ENCODE measurements at places on chromosomes 6 and 20.
A peak's percentile ranks its signal among the peaks of the same experiment; 100 is the strongest.

GRCh38 chr20:39719293-39719692 lies 757.1 kb downstream of the DHX35 start:
- DNase-seq = no peak

DNA sequence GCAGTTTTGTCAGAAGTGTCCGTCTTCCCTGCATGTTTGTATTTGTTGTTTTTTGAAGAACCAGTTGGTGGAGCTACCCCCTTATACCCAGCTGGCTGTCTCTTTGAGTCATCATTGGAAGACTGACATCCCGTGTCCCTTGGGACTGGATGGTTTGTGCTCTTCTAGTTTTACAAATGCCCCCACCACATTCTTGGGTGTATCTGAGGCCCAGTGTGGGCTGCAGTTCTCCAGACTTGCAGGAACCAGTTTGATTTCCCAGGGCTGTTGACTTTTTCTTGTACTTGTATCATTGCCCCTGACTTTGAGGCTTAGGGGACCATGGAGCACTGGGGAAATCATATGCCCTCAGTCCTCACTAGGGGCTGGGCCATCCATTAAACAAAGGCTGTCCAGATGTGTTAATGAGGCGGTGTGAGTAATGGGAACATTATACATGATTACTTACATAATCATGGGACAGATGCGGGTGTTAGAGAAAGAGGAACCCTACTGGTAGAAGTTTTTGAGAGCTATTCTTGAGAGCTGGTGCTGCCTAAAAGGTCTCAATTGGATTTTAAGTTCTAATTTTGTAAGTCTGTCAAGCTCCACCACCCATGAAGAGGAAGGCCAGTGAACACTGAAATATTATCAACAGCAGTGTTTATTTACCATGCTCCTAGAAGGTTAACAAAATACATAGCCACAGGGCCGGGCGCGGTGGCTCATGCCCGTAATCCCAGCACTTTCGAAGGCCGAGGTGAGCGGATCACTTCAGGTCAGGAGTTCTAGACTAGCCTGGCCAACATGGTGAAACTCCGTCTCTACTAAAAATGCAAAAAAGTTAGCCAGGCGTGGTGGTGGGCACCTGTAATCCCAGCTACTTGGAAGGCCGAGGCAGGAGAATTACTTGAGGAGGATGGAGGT lies 8.5 kb downstream of the JARID2 start:
- no peak for DNase-seq

DNA sequence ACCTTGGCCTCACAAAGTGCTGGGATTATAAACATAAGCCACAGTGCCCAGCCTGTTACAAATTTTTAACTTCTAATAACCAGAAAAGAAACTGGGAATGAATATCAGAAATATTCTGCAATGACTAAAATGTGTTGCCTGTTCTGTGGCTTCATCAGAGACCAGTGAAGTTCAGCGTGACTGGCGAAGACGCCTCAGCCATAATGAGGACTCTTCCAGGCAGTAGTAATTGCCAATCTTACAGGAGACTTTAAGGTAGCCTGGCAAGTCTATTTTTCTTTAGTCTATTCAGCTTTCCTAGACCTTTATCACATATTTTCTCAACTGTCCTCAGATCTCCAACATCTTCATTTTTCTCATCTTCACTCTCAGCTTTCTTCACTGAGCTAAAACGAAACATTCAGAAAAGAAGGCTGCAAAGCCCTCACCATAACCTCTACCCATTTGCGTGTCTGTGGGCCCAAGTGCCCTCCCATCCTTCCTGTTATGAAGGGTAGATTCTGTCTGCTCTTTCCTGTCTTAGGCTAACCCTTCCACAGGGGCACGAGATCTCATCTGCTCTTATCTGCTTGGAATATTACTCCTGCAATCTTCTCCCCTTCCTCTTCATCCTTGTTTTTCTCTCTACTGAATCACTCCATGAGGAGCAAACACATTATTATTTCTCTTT lies 42.0 kb upstream of the OLIG3 start:
- no peak for DNase-seq

GRCh38 chr6:149046822-149047246 lies 270.7 kb upstream of the TAB2 start:
- no peak for DNase-seq

- DNase-seq = no peak
Measured at GRCh38 chr20:48015141-48015910, 230.0 kb upstream of the SULF2 start.

GRCh38 chr20:46229478-46230105 lies 78.7 kb downstream of the CDH22 start:
- DNase-seq = no peak

- DNase-seq = peak; percentile 74
Measured at GRCh38 chr20:9392892-9393857, 121.2 kb upstream of the LAMP5 start.

- DNase-seq = no peak
Measured at GRCh38 chr6:8844968-8845367, 409.6 kb upstream of the SLC35B3 start.

DNA sequence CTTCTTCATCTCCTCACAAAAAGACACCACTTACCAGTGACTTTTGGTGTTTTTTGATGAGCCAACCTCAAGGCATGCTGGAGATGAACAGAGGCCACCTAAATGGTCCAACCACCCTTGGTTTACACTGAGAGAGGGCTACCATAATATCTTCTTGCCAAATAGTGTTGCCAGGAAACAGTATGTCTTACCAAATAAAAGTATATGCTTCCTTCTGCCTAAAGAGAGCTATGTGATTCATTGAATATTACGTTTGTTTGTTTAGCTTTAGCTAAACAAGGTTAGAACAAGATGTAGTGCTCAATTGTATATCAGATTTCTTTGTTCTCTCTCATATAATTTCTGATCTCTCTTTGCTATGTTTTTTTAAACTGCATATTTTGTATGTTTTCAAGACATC lies 40.6 kb upstream of the BMP6 start:
- no peak for DNase-seq

DNA sequence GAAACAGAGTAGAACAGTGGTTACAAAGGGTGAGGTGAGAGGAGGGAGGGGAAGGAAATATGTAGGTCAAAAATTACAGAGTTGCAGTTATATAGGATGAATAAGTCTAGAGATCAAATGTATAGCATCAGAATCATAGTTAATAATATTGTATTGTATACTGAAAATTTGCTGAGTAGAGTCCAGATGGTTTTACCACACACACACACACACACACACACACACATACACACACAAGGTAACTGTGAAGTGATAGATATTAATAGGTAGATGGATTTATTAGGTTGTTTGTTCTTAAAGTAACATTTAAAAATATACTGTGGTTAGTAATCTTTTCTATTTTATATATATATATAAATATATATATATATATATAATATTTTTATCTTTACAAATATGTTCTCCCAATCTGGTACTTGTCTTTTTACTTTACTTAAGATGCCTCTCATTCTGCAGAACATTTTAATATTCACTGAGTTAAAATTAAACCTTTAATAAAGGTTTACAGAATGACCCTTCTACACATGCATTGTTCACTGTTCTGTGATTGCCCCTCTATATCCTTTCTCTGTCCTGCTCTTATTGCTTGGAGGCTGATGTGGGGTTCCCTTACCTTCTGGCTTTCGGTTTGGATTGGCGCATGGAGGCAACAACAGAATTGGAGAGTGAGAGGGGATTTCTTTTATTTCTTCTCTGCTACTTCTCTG lies 408 bp downstream of the PTCHD4 start:
- DNase-seq = no peak

DNA sequence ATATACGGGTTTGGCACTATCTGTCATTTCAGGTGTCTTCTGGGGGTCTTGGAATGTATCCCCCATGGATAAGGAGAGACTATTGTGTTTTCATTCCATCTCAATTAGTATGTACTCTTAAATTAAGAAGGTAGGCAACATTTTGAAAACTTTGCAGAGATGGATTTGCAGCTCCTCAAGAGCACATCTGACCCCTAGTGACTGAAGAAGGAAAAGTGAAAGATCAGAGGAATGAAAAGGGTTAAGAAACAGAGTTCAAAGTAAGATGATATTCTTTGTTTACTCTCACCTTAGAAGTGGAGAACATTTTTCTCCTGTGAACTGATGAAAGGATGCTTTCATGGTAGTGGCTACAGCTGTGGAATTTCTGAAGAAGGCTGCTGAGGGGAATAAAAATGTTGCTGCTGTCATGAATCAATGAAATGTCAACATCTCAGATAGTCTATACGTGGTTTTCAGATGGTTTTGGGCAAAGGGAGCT lies 41.5 kb downstream of the SH3BGRL2 start:
- DNase-seq = no peak

GRCh38 chr6:105109955-105110895 lies 69.6 kb downstream of the POPDC3 start:
- DNase-seq = no peak

- DNase-seq = no peak
Measured at GRCh38 chr20:8117636-8118035, 14.4 kb upstream of the PLCB1 start.

GRCh38 chr20:59836767-59837166 lies 96.7 kb downstream of the SYCP2 start:
- peak; percentile 39 for DNase-seq

- DNase-seq = no peak
Measured at GRCh38 chr6:89321131-89321970, 6.3 kb upstream of the GABRR2 start.

- DNase-seq = no peak
Measured at GRCh38 chr6:431504-431903, 40.0 kb downstream of the IRF4 start.

- no peak for DNase-seq
Measured at GRCh38 chr20:46232539-46232938, 75.8 kb downstream of the CDH22 start.

DNA sequence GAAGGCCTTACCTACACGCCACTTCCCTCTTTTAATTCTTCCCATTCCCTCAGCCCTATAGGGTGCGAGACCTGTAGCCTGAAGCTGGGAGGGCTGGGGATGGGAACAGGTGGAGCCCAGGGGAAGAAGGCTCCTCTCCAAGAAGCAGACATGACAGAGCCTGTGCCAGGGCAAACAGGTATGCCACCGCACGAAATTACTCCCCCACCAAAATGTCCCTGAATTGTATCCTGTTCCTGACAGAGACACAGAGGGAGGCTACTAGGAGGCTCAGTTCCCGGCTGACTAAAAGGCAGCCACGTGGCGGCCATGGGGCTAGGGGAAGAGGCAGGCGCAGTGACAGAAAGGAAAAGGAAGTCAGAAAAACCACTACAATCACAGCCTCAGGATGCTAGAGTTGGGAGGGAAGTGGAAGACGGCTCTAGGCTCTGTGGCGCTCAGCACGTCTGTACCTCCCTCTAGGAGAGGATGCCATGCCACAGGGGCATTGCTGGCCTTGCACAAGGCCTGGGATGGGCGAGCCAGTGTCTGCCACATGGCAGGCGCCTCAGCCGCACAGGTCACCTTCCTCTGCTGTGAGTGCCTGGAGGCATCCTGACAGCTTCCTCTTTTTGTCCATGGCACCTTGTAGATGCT lies 27.7 kb downstream of the TFEB start:
- DNase-seq = no peak

DNA sequence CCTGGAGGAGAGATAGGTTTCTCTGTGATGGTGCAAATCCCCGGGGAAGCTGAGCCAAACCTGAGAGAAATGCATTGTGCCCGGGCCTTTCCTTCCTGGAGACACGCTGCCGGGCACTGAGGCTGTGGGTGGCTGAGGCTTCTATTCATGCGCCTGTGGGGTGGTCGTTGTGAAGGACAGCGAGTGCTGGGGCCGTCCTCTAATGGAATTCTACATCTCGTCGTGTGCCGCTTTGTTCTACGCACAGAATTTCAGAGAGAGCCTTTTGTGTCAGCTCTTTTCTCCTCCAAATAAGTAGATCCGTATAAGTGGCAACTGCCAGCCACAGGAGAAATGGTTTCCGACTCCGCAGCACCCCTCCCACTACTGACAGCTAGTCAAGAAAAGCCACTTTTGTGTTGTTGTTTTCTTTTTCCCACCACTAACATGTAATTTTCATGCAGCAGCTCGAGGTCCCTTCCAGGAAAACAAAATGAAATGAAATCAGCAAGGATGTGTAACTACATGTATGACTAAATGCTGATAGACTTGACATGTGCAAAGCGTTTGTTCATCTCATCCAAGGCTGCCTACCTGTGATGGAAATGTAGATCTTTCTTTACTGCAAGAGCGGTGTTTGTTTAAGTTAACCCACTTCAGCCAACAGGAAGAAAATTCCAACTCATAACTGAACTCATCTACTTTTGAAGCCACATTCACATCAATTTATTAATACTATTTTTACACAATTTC lies 26.4 kb upstream of the PXDC1 start:
- no peak for DNase-seq

DNA sequence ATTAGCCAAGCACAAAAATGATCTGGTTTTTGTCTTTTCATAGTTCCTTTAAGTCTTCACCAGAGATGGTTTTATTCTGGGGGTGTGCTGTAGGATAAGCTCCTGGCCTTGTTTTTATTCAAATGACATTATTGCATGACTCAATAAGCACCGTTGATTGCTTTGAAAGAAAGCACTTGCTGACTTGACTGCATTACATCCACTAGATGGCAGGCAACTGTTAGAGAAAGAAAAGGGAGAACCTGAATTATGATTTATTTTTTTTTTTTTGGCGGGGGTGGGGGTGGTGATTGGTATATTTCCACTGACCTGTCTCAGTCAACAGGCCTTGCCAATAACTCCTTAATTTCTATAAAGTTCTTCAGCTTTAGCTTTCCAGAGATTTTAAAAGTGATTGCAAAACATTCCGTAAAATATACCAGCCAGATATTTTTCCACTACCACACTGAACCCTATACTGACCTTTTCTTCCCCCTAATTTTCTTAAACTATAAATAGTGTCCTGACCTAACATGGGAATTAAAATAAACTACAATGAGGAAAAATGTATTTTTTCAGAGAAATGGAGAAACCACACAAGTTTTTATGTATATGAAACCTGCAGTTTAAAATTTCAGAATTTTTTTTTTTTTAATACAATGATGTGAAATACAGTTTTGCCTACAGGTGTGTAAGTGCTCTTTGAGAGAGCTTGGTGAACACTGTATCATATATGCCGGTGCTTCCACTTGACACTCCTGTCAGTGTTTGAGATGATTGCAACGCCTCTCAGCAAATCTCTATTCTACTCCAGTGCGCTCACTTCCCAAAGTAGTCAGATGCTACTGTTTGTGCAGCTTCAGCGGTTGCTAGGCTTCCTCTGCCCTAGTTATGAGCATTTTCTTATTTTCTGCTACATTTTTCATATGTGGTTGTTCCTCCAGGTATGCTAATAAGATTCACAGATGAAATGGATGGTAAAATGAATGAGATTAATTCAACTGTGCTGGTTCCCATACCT lies 274.3 kb downstream of the CD109 start:
- peak; percentile 23 for DNase-seq

- DNase-seq = no peak
Measured at GRCh38 chr20:16445482-16445881, 127.8 kb downstream of the KIF16B start.

- no peak for DNase-seq
Measured at GRCh38 chr20:36815454-36816091, 42.0 kb upstream of the DSN1 start.

GRCh38 chr20:9660236-9660868 lies 146.0 kb downstream of the LAMP5 start:
- DNase-seq = peak; percentile 11

- no peak for DNase-seq
Measured at GRCh38 chr6:29631209-29631810, 1.7 kb downstream of the GABBR1 start.

All from HEK293T (cell line).